Naive thymus-derived CD8-positive, alpha-beta T cell (primary cell): ENCODE measurements at places on chromosomes 2 and 18.

GRCh38 chr2:65227020-65227455 is 593 bp upstream of the ACTR2 start:
- no peaks in the 10 kb centered on the region for H3K27me3 ChIP-seq
- H3K36me3 ChIP-seq: peaks cover 24% of the 10 kb centered on the region
- peak overlapping the region; percentile 96 for H3K4me3 ChIP-seq
- no peak for DNase-seq
- peaks cover 32% of the 10 kb centered on the region for H3K4me1 ChIP-seq
- peak overlapping the region; percentile 99 for H3K27ac ChIP-seq

- H3K4me3 ChIP-seq: peak overlapping the region; percentile 18
- H3K27ac ChIP-seq: no peak overlapping the region
- no peaks in the 10 kb centered on the region for H3K27me3 ChIP-seq
Observed at GRCh38 chr2:39099310-39099869, 21.5 kb downstream of the SOS1 start.

- peak overlapping the region; percentile 96 for H3K27ac ChIP-seq
- no peaks in the 10 kb centered on the region for H3K36me3 ChIP-seq
- H3K4me3 ChIP-seq: peak overlapping the region; percentile 78
- no peaks in the 10 kb centered on the region for H3K27me3 ChIP-seq
- peaks cover 78% of the 10 kb centered on the region for H3K4me1 ChIP-seq
Observed at GRCh38 chr2:239322416-239323086, 78.3 kb downstream of the HDAC4 start.

GRCh38 chr2:65930259-65930658 is 497.9 kb upstream of the SPRED2 start:
- no peaks in the 10 kb centered on the region for H3K4me1 ChIP-seq
- DNase-seq: no peak
- H3K27ac ChIP-seq: no peak overlapping the region
- H3K27me3 ChIP-seq: peaks cover 4% of the 10 kb centered on the region
- H3K4me3 ChIP-seq: no peak overlapping the region
- H3K36me3 ChIP-seq: no peaks in the 10 kb centered on the region

DNA sequence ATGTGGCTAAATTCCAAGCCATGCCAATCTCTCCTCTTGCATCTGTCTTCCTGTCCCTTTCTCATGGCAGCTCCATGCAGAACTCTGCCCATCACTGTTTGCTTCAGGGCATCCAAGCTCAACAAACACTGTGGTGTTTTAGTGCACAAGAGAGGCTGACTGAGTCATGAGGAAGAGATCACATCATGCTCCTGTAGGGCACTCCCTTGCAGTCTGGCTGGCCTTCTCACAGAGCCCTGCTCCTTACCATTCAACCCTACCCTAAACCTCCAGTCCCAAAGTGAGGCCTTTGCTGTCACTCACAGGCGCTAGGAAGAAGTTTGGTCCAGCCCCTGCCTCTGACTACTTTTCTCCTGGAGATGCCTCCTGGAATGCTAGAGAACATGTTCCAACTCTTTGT is 194.0 kb downstream of the LRATD1 start:
- no peak overlapping the region for H3K27ac ChIP-seq
- no peaks in the 10 kb centered on the region for H3K36me3 ChIP-seq
- H3K4me1 ChIP-seq: no peaks in the 10 kb centered on the region

GRCh38 chr2:175195012-175195411 is 13.5 kb upstream of the ATP5MC3 start:
- peaks cover 50% of the 10 kb centered on the region for H3K27me3 ChIP-seq
- no peaks in the 10 kb centered on the region for H3K4me1 ChIP-seq
- DNase-seq: no peak
- H3K27ac ChIP-seq: no peak overlapping the region

DNA sequence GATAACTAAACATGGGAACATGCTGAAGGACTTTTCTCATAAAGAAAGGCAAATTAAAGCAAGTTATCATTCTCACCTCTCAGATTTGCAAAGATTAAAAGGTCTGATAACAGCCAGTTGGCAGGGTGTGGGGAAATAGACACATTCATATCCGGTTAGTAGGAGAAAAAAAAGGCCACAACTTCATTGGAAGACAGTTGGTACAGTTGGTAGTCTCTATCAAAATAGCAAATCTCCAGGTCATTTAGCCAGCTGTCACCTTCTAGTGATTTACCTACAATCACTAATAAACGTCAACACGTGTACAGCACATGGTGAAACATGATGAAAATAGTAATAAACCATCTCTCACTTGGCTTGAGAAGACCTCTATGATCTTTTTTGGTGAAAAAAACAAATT is 16.6 kb downstream of the INPP5D start:
- peak; percentile 29 for DNase-seq
- H3K4me3 ChIP-seq: no peak overlapping the region
- peaks cover 3% of the 10 kb centered on the region for H3K36me3 ChIP-seq
- H3K27ac ChIP-seq: no peak overlapping the region
- no peaks in the 10 kb centered on the region for H3K27me3 ChIP-seq
- H3K4me1 ChIP-seq: peaks cover 54% of the 10 kb centered on the region

GRCh38 chr2:224395620-224396390 is 6.1 kb downstream of the FAM124B start:
- no peaks in the 10 kb centered on the region for H3K27me3 ChIP-seq
- H3K27ac ChIP-seq: no peak overlapping the region
- H3K4me1 ChIP-seq: no peaks in the 10 kb centered on the region
- H3K4me3 ChIP-seq: no peak overlapping the region

GRCh38 chr2:121727950-121728349 is 8.7 kb downstream of the NIFK start:
- no peak for DNase-seq
- H3K4me1 ChIP-seq: peaks cover 8% of the 10 kb centered on the region

DNA sequence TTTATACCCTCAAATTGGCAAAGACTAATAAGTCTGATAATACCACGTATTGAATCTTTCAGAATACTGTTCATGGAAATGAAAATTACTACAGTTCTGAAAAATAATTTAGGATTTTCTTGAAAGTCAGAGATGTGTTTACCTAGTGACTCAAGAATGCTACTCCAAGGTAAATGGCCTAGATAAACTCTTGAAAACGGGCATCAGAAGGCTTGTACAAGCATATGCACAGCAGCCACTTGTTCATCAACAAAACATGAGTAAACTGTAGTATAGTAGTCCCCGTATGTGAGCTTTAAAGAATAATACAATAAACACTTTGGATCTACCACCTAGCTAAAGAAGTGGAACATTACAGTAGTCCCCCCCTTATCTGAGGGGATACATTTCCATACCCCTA is 157.5 kb downstream of the THADA start:
- H3K27ac ChIP-seq: peak overlapping the region; percentile 35
- H3K36me3 ChIP-seq: peaks cover 6% of the 10 kb centered on the region
- H3K4me1 ChIP-seq: no peaks in the 10 kb centered on the region
- H3K27me3 ChIP-seq: no peaks in the 10 kb centered on the region
- H3K4me3 ChIP-seq: no peak overlapping the region

DNA sequence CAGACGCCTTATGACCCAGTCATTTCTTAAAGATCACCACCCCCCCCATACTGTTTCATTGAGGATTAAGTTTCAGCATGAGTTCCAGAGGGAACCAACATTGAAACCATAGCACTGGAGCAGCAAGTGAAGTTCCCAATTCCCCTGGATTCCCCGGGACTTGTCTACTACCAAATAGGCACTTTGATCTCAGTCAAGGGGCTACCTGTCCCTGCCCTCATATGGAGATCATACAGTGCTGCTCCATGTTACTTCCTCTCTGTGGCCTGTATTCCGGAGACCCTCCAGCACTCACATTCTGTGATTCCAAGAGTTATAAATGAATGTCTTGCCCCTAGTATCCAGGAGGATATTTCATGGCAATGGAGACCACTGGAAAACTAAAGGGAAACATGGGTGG is 42.5 kb downstream of the RNF144A start:
- peaks cover 80% of the 10 kb centered on the region for H3K4me1 ChIP-seq
- peaks cover 34% of the 10 kb centered on the region for H3K36me3 ChIP-seq
- peak overlapping the region; percentile 77 for H3K27ac ChIP-seq
- H3K27me3 ChIP-seq: no peaks in the 10 kb centered on the region
- no peak overlapping the region for H3K4me3 ChIP-seq

- peaks cover 11% of the 10 kb centered on the region for H3K4me1 ChIP-seq
- H3K27me3 ChIP-seq: no peaks in the 10 kb centered on the region
- no peak overlapping the region for H3K4me3 ChIP-seq
- no peaks in the 10 kb centered on the region for H3K36me3 ChIP-seq
Observed at GRCh38 chr18:34803877-34804400, 93.8 kb downstream of the DTNA start.

- no peaks in the 10 kb centered on the region for H3K4me1 ChIP-seq
- no peaks in the 10 kb centered on the region for H3K36me3 ChIP-seq
- no peak for DNase-seq
- no peak overlapping the region for H3K27ac ChIP-seq
Observed at GRCh38 chr2:110219496-110220189, 7.3 kb upstream of the MTLN start.

DNA sequence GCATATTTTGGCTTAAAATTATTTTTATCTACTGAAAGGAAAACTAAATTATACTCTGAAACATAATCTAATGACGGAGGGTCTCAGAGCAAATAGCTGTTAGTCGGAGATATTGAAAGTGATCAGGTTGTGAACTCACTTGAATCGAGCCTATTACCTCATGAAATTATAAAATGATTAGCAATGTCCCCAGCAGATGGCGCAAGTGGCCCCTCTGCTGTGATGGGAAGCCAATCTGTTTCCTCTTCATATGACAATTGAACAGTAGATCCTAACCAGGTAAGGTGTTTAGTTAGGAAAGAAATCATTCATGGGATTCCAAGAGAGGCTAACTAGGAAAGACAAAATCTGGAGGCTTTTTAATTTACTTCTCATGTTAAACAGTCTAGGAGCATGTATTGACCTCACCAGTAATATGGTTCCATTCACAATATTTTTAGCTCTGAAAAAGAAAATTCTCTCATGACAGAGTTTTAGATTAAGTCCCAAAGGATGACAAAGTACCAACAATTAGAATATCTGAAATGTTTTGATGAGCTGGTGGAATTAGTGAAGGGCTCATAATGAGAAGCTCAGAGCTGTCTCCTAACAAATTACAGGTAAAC is 29.9 kb upstream of the MPPE1 start:
- H3K27me3 ChIP-seq: no peaks in the 10 kb centered on the region
- no peak overlapping the region for H3K27ac ChIP-seq
- H3K4me1 ChIP-seq: no peaks in the 10 kb centered on the region
- H3K36me3 ChIP-seq: no peaks in the 10 kb centered on the region
- DNase-seq: peak; percentile 55

- peaks cover 12% of the 10 kb centered on the region for H3K4me1 ChIP-seq
- peaks cover 8% of the 10 kb centered on the region for H3K36me3 ChIP-seq
- H3K4me3 ChIP-seq: peak overlapping the region; percentile 65
- DNase-seq: peak; percentile 67
Observed at GRCh38 chr2:217785544-217786045, 217.2 kb downstream of the TNS1 start.

DNA sequence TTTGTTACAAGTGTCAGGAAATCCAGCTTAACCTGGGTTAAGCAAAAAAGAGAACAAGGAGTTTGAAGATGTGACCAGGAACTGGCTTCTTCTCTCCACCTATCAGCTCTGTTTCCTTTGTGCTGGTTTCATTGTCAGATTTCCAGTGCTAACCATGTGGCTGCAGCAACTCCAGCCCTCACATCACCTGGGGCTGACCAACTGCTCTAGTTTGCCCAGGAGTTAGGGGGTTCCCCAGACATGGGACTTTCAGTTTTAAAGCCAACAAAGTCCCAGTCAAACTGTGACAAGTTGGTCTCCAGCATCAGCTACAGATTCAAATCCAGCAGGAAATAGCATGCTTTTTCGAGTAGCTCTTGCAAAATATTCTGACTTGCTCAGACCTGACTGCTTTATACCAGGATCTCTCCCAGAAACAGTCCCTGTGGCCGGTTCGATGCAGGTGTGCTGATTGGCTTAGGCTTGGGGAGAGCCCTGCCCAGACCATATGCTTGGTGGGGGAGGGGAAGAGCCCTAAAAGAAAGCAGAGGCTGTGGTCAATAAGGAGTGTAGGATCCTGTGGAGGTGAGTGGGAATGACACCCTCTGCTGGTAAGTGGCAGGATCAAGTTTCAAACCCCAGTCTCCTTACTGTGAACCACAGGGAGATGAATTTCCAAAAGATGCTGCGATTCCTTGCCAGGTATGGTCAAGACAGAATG is 49.5 kb downstream of the KCNE4 start:
- DNase-seq: no peak
- peaks cover 3% of the 10 kb centered on the region for H3K27me3 ChIP-seq

DNA sequence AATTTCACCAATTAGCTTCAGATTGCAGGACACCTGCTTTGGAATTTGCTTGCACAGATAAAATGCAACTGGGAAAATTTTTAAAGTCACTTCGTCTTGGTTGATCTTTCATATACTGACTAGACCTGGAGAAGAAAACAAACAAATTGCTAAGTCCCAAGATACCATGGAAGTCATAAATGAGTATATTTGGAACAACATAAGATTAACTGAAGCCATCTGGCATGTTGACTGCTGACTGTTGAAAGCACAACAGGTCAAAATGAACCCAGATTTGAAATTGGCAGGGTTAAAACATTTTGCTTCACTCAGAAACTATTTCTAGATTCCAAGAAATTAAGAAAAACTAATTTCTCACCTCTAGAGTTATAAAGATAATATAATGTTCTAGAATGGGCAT is 470.7 kb downstream of the LPIN1 start:
- H3K27ac ChIP-seq: no peak overlapping the region
- H3K4me3 ChIP-seq: no peak overlapping the region
- H3K27me3 ChIP-seq: no peaks in the 10 kb centered on the region
- DNase-seq: no peak

DNA sequence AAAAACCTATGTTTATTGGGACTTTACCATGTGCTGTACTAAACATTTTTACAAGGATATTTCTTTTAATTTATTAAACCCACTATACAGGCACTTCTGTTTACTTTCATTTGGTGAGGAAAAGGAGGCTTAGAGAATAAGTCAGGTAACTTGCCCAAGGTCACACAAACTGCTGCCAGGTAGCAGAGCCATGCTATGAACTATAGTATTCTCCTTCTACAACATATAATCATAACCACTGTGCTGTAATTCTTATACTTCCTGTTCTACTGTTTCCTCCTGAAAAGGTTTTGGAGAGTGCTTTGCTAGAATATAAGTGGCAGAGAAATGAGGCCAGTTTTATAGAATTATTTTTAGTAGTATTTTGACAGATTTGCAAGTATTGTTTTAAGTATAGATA is 29.5 kb downstream of the SLC39A10 start:
- no peak overlapping the region for H3K4me3 ChIP-seq
- H3K36me3 ChIP-seq: peaks cover 64% of the 10 kb centered on the region
- H3K27me3 ChIP-seq: no peaks in the 10 kb centered on the region
- peak overlapping the region; percentile 44 for H3K27ac ChIP-seq

GRCh38 chr2:60742419-60742818 is 13.6 kb upstream of the PAPOLG start:
- H3K27ac ChIP-seq: no peak overlapping the region
- no peak overlapping the region for H3K4me3 ChIP-seq
- DNase-seq: no peak
- H3K27me3 ChIP-seq: peaks cover 3% of the 10 kb centered on the region
- no peaks in the 10 kb centered on the region for H3K36me3 ChIP-seq

- H3K4me3 ChIP-seq: no peak overlapping the region
- no peak for DNase-seq
- H3K27ac ChIP-seq: no peak overlapping the region
- H3K27me3 ChIP-seq: peaks cover 26% of the 10 kb centered on the region
- no peaks in the 10 kb centered on the region for H3K36me3 ChIP-seq
Observed at GRCh38 chr2:14628901-14629300, 3.6 kb upstream of the LRATD1 start.
